ENCODE measurements at places on chromosomes 13 and 19. TPM values are rescaled to one million over a fixed set of nuclear protein-coding genes. Genes with fewer than 3 reads are reported as not detected.

DNA sequence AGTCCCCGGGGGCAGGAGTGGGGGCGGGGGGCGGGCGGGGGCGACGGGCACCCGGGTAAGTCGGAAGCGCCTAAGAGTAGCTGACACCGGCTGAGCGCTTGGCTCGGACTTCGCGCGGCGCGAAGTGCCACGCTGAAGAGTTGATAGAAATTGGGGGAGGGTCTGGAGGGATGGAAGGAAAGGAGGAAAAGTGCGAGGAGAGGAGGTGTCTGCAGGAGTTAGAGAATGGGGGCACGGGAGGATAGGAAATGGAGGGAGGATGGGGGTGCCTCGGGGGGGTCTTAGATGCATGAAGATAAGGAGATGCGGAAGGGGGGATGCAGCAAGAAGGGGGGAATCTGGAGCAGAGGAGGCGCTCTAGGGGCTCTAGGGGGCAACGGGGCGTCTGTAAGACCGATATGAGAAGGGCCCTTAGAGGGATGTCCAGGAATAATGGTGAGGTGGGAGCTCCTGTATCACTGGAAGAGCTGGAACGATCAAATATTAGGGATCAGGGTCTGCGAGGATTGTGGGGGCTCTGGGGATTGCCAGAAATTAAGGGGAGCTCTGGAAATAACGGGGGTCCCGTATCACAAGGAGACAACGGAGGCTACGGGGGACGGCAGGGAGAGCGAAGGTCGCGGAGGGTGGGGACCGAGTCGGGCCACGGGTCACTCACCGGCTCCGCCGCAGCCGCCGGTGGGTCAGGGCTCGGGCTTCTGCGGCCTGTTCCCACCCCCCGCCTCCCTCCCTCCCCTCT, at the start of gene MYPOP:
Gene MYPOP, minus strand, starts transcription at position 702 of the 739 bp plus-strand sequence. CDS start 840 bp downstream, outside the sequence.
- H3K4me3 ChIP-seq, result peak within 1 kb of the TSS; percentile 78
- H3K4me1 ChIP-seq, result peaks cover 26% of the 10 kb centered on the region
- H3K27ac ChIP-seq, result peak within 1 kb of the TSS; percentile 79

The ZNF829 gene
- 3.5 TPM for total RNA-seq

- no peaks in the 10 kb centered on the region for H3K36me3 ChIP-seq
- DNase-seq, result no peak
- peaks cover 11% of the 10 kb centered on the region for H3K4me1 ChIP-seq
- H3K27ac ChIP-seq, result no peak overlapping the region
- no peak overlapping the region for H3K4me3 ChIP-seq
Measured at GRCh38 chr13:45786293-45786920, 65.1 kb downstream of the SIAH3 start.

The FUT2 gene
- total RNA-seq, result not detected

GRCh38 chr19:46478356-46478986, 7.1 kb upstream of the PNMA8A start:
- DNase-seq, result no peak
- H3K27ac ChIP-seq, result no peak overlapping the region
- H3K4me1 ChIP-seq, result no peaks in the 10 kb centered on the region
- H3K36me3 ChIP-seq, result no peaks in the 10 kb centered on the region

DNA sequence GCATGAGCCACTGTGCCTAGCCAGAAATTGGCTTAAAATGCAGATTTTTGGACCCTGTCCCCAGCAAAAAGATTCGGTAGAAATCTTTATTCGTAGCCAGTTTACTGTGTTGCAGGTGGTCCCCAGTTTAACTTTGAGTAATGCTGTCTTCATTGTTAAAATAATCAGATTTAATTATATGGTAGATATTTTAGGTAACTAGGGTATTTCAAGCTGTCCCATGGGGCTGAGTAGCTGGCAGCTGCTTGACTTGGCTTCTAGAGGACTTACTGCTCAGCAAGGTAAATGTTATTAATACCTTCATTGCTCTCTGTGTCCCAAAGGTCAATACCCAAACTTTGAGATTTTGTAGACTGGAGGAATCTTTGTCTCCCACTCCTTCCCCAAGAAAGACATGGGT, 21.1 kb downstream of the LSM14A start:
- peaks cover 54% of the 10 kb centered on the region for H3K36me3 ChIP-seq
- no peak overlapping the region for H3K27ac ChIP-seq
- DNase-seq, result no peak
- H3K4me1 ChIP-seq, result peaks cover 6% of the 10 kb centered on the region

- no peak overlapping the region for H3K4me3 ChIP-seq
- H3K4me1 ChIP-seq, result peaks cover 65% of the 10 kb centered on the region
- H3K27me3 ChIP-seq, result no peaks in the 10 kb centered on the region
- peak overlapping the region; percentile 96 for H3K27ac ChIP-seq
- H3K36me3 ChIP-seq, result peaks cover 62% of the 10 kb centered on the region
Measured at GRCh38 chr19:40805258-40805868, 6.4 kb downstream of the EGLN2 start.

DNA sequence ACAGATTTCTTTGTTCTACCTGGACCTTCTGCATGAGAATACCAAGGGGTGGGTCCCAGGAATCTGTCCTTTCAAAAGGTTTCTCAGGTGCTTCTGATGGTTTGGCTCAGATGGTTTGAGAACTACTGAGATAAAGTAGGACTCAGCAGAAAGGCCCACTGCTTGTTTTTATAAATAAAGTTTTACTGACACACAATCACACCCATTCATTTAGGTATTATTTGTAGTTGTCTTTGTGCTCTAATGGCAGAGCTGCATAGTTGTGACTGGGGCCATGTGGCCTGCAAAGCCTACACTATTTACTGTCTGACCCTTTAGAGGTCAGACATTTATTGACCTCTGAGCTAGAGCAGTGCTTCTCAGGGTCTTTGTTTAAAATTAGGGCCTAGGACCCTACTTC, 17.6 kb downstream of the EDDM13 start:
- H3K4me3 ChIP-seq, result no peak overlapping the region
- no peaks in the 10 kb centered on the region for H3K4me1 ChIP-seq
- no peak for DNase-seq
- no peak overlapping the region for H3K27ac ChIP-seq
- peaks cover 21% of the 10 kb centered on the region for H3K36me3 ChIP-seq
- H3K27me3 ChIP-seq, result no peaks in the 10 kb centered on the region

DNA sequence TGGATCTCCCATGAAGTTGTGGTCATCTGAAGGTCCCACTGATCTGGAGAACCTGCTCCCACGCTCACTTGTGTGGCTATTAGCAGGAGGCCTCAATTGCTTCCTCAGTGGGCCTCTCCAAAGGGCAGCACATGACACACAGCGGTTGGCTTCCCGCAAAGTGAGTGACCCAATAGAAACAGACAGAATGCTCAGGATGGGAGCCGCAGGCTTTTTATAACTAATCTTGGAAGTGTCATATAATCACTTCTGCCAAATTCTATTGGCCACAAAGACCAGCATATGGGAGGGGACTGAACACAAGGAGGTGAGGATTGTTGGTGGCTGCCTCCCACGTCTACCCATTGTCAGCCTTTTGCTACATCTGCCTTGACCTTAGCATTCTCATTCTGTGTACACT, 22.1 kb upstream of the EHD2 start:
- H3K4me3 ChIP-seq, result no peak overlapping the region
- no peak overlapping the region for H3K27ac ChIP-seq
- no peaks in the 10 kb centered on the region for H3K27me3 ChIP-seq
- no peak for DNase-seq
- no peaks in the 10 kb centered on the region for H3K4me1 ChIP-seq
- H3K36me3 ChIP-seq, result peaks cover 8% of the 10 kb centered on the region

DNA sequence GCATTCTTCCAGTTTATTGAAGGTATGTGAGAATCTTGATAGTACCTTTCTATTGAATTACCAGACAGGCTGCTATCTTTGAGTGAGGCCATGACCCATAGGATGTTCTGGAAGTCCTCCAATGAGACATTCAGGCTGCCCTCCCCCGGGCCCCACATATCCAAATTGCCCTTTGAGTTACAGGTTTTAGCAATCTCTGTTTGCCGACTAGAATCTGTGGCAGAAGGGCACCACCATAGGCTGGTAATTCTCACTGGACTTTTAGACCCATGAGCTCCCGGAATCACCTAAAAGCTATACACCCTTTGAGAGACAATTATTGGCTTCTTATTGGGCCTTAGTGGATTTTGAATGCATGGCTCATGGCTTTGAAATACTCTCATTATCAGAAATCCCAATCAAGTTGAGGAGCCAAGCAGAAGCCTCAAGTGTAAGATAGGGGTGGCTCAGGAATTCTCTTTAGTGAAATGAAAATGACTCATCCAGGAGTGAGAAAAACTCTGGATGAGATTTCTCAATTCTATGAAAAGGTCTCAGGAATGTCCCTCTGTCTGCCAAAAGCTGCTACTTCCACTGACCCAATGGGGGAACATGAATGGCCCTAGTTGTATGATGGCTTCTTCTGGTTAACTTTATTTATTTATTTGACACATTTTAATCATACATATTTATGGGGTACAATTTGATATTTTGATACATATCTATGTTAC, 172.1 kb upstream of the CSNK1A1L start:
- no peak overlapping the region for H3K4me3 ChIP-seq
- DNase-seq, result no peak
- no peaks in the 10 kb centered on the region for H3K36me3 ChIP-seq
- H3K27me3 ChIP-seq, result no peaks in the 10 kb centered on the region
- H3K27ac ChIP-seq, result no peak overlapping the region

DNA sequence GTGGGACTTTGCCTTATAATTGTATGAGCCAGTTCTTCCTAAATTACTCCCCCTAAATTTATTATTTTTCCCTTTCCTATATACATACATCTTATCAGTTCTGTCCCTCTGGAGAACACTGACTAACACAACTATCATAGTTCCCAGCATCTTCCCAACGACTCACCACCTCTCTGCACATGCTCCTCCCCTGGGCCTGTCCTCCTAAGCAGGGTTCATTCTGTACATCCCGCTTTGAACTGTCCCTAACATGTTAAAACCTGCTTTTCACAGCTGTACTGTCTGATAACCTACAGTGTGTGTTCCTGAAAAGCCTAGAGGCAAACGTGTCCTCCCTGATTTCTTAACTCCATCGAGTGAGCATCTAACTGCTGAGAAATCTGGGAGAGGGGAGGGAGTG, 141.7 kb downstream of the EFNB2 start:
- H3K27me3 ChIP-seq, result no peaks in the 10 kb centered on the region
- no peak for DNase-seq
- no peaks in the 10 kb centered on the region for H3K36me3 ChIP-seq
- H3K4me3 ChIP-seq, result no peak overlapping the region

DNA sequence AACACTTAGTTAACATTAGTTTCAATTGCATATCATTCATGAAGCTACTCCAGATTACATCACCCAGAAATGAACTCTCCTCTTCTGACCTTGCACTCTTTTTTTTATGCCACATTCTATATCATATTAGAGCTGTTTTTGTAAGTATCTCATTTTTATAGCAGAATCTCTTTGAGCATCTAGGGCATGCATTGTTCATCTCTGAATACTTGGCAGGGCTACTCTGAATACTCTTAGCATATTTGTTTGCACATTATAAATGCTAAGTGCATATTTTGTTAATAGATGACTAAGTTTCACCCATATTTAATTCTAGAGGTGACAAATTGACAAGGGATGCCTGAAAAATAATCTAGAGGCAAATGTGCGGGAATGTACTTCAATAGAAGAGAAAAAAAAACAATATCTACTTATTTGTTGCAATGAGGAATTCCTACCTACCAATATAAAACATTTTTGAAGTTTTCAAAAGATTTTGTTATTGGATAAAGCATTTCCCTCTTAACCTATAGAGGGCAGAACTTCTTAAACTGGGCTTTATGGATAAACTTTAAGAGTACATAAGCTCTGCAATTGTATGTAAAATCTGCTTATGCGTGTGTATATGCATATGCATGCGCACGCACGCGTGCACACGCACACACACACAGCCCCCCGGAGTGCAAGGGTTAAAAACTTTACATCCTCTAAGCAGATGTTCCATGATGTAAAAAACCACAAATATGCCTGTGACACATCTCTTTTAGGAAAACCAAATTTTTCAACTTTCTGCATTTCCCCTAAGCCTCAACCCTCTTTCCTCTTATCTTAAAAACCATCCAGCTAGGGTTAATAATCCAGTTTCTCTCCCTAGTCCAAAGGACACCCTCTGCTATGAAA, 73.0 kb upstream of the OXGR1 start:
- no peaks in the 10 kb centered on the region for H3K27me3 ChIP-seq
- H3K27ac ChIP-seq, result no peak overlapping the region
- H3K36me3 ChIP-seq, result no peaks in the 10 kb centered on the region
- no peak overlapping the region for H3K4me3 ChIP-seq
- DNase-seq, result no peak

The KCNC3 gene
- total RNA-seq, result 2.8 TPM

The LACC1 gene
- total RNA-seq, result 4.2 TPM

The SIGLEC10 gene
- 0.31 TPM for total RNA-seq

DNA sequence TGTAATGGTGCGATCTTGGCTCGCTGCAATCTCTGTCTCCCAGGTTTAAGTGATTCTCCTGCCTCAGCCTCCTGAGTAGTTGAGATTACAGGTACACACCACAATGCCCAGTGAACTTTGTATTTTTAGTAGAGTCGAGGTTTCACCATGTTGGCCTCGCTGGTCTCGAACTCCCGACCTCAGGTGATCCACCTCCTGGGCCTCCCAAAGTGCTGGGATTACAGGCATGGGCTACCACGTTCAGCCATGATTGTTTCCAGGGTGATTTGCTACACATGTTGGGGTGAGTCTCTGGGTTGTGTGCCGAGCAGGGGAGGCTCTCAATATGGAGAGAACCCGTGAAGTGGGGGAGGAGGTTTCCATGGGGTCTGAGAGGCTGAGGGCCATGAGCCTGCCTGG, 24.8 kb upstream of the CEACAM21 start:
- no peak for DNase-seq
- H3K36me3 ChIP-seq, result no peaks in the 10 kb centered on the region
- H3K4me3 ChIP-seq, result no peak overlapping the region
- H3K4me1 ChIP-seq, result peaks cover 24% of the 10 kb centered on the region

The ZNF567 gene
- total RNA-seq, result 3.9 TPM

- DNase-seq, result no peak
- peaks cover 41% of the 10 kb centered on the region for H3K36me3 ChIP-seq
- H3K27me3 ChIP-seq, result no peaks in the 10 kb centered on the region
- peaks cover 27% of the 10 kb centered on the region for H3K4me1 ChIP-seq
Measured at GRCh38 chr19:7907122-7907521, 3.4 kb downstream of the MAP2K7 start.

- peak overlapping the region; percentile 95 for H3K4me3 ChIP-seq
- H3K27me3 ChIP-seq, result no peaks in the 10 kb centered on the region
- H3K4me1 ChIP-seq, result no peaks in the 10 kb centered on the region
- DNase-seq, result peak; percentile 66
- peak overlapping the region; percentile 99 for H3K27ac ChIP-seq
- H3K36me3 ChIP-seq, result no peaks in the 10 kb centered on the region
Measured at GRCh38 chr13:40668335-40668734, 1.9 kb upstream of the FOXO1 start.

The INSL3 gene
- not detected for total RNA-seq

- H3K4me1 ChIP-seq, result no peaks in the 10 kb centered on the region
- H3K27ac ChIP-seq, result no peak overlapping the region
- DNase-seq, result no peak
- H3K4me3 ChIP-seq, result no peak overlapping the region
Measured at GRCh38 chr19:53657778-53658177, 26.0 kb downstream of the DPRX start.

The CERS1 gene
- 0.42 TPM for total RNA-seq

- DNase-seq, result no peak
- H3K4me1 ChIP-seq, result peaks cover 30% of the 10 kb centered on the region
- H3K27me3 ChIP-seq, result no peaks in the 10 kb centered on the region
Measured at GRCh38 chr13:46682015-46682414, 114.9 kb downstream of the ESD start.

- H3K27me3 ChIP-seq, result no peaks in the 10 kb centered on the region
- no peak for DNase-seq
- H3K27ac ChIP-seq, result no peak overlapping the region
- H3K4me3 ChIP-seq, result no peak overlapping the region
- H3K4me1 ChIP-seq, result no peaks in the 10 kb centered on the region
Measured at GRCh38 chr19:246551-246950, 44.7 kb downstream of the PLPP2 start.

GRCh38 chr13:28658539-28658795, 463 bp upstream of the POMP start:
- H3K27ac ChIP-seq, result peak overlapping the region; percentile 95
- no peaks in the 10 kb centered on the region for H3K27me3 ChIP-seq
- H3K4me1 ChIP-seq, result peaks cover 59% of the 10 kb centered on the region
- peak overlapping the region; percentile 83 for H3K4me3 ChIP-seq

The DYRK1B gene
- total RNA-seq, result 24.9 TPM

Measured in heart left ventricle (tissue), 16 donors.